ENCODE measurements at places on chromosomes 7 and 10. TPM values are rescaled to one million over a fixed set of nuclear protein-coding genes. Genes with fewer than 3 reads are reported as not detected.

Gene IKZF1
- total RNA-seq, result 131 TPM

Gene CPA4
- total RNA-seq, result 0.37 TPM

Gene DOCK1
- 0.18 TPM for total RNA-seq

Gene SFTPA1
- 3.7 TPM for total RNA-seq

Gene CLRN3
- total RNA-seq, result not detected

Gene TSPAN13
- total RNA-seq, result 0.35 TPM

DNA sequence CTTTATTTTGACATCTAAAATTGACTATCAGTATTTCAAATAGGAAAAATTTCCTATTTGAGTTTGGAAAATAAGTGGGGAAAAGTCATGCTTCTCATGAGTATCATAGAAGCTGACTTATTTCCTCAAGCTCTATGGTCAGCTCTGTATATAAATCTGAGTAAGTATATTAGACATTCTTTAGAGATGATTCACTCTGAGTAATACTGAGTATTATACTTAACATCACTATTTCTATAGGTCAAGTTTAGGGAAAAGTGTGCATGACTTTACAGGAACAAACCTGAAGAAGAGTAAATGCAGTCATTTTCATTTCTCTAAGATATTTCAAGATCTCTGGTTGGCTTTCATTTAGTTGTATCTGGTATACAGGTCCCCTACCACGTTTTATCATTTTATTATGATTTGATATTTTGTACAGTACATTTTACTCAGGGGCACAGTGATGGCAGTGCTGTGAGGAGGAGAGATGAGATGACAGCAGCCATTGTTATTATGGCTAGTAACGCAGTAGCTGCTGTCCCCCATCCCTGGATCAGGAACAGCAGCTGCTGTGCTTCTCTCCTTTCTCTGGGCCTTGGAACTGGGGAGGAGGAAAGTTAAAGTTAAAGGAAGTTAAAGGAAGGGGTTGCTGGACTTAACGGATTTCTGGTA, 15.2 kb downstream of the SND1 start:
- H3K36me3 ChIP-seq, result peaks cover 19% of the 10 kb centered on the region
- H3K4me3 ChIP-seq, result no peak overlapping the region
- H3K27me3 ChIP-seq, result no peaks in the 10 kb centered on the region
- H3K4me1 ChIP-seq, result no peaks in the 10 kb centered on the region
- H3K27ac ChIP-seq, result no peak overlapping the region

GRCh38 chr7:45971661-45972175, 50.6 kb upstream of the IGFBP3 start:
- DNase-seq, result no peak
- no peaks in the 10 kb centered on the region for H3K27me3 ChIP-seq
- H3K4me3 ChIP-seq, result no peak overlapping the region

DNA sequence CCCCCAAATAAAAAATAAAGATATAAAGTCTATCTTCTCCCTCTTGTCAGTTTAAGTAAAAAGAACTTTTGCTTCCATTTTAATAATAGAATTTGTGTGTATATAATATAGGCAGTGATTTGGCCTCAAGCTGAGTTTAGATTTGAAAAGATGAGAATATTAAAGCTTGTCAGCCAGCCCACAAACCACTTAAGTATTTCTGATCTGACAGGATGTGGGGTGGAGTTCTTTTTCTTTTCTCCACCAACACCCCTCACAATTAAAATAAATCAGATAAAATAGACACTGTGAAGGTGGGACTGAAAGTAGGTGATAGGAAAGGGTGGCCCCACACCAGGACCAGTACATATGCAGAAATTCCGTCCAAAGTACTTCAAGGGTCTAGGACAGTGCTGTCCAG, 714.1 kb downstream of the AUTS2 start:
- H3K4me1 ChIP-seq, result no peaks in the 10 kb centered on the region
- H3K36me3 ChIP-seq, result no peaks in the 10 kb centered on the region
- no peak overlapping the region for H3K4me3 ChIP-seq
- H3K27ac ChIP-seq, result no peak overlapping the region
- no peak for DNase-seq

- no peak for DNase-seq
- no peak overlapping the region for H3K4me3 ChIP-seq
- H3K27ac ChIP-seq, result peak overlapping the region; percentile 93
- H3K27me3 ChIP-seq, result no peaks in the 10 kb centered on the region
- H3K4me1 ChIP-seq, result peaks cover 84% of the 10 kb centered on the region
These were observed 84.5 kb upstream of the DUSP5 start for GRCh38 chr10:110413049-110413783.

- H3K36me3 ChIP-seq, result no peaks in the 10 kb centered on the region
- no peak overlapping the region for H3K4me3 ChIP-seq
- H3K27me3 ChIP-seq, result no peaks in the 10 kb centered on the region
These were observed 298.2 kb downstream of the FRMD4A start for GRCh38 chr10:14032406-14032998.
